ENCODE measurements at places on chromosomes 3 and 15. TPM values are rescaled to one million over a fixed set of nuclear protein-coding genes. Genes with fewer than 3 reads are reported as not detected.

The TRAIP gene
- 2.6 TPM for total RNA-seq

The CLEC3B gene
- total RNA-seq, result 129 TPM

The PAK6 gene
- 1.0 TPM for total RNA-seq

The SORD gene
- total RNA-seq, result 1.6 TPM

The C3orf49 gene
- not detected for total RNA-seq

The TNNC1 gene
- total RNA-seq, result 461 TPM

The SLC15A2 gene
- total RNA-seq, result 33.4 TPM

The COX17 gene
- 24.5 TPM for total RNA-seq

The SCN11A gene
- 2.6 TPM for total RNA-seq

The HRH1 gene
- total RNA-seq, result 5.2 TPM

The ROPN1 gene
- not detected for total RNA-seq

The C3orf22 gene
- total RNA-seq, result under 0.01 TPM

The SMCO1 gene
- 3.7 TPM for total RNA-seq

The IL1RAP gene
- total RNA-seq, result 10.4 TPM

Measured in skeletal muscle tissue (tissue), 5 donors.